ENCODE measurements at places on chromosomes 4 and X.

- no peak for DNase-seq
Observed at GRCh38 chr4:69727926-69728325, 32.5 kb downstream of the SULT1B1 start.

DNA sequence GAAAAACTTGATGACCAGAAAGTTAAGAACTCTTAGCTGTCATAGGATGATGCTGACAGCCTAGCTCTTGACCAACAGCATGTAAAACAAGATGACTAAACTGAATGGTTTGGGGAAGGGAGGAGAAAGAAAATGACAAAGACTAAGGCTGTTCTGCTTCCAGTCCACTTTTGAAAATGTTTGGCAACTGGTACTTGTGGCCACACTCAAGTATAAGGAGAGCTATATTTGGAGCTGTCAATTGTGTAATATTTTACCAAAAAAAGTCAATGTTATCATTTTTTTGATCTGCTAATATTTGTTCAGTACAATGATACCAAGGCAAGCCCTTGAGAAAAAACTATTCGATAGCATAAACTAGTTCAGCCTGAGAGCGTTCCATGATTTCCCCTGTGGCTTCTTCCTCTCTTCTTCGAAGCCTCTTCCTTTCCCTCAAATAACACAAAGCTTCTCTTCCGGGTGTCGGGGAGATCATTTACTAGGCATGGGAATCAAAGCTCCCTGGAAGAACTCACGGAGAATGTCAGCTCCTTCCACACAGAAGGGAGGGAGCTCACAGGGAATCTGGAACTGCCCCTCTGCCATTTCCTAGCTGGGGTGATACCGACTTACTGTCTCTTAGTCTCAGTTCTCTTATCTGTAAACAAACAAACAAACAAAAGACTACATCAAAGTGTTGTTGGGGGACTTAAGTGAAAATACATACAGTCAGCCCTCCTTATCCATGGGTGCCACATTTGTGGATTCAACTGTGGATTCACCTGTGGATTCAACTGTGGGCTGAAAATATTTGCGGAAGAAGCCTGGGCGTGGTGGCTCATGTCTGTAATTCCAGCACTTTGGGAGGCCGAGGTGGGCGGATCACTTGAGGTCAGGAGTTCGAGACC is 82.6 kb downstream of the SCD5 start:
- no peak for DNase-seq

DNA sequence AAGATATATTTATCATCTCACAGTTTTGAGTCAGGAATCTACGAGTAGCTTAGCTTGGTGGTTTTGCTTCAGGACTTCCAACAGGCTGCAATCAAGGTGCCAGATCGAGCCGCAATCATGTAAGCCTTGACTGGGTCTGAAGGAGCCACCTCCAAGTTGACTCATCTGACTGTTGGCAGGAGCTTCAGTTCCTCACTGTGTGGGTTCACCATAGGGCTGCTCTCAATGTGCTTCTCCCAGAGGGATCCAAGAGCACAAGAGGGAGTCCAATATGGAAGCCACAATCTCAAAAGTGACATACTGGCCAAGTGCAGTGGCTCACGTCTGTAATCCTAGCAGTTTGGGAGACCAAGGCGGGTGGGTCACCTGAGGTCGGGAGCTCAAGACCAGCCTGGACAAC is 26.5 kb downstream of the DCHS2 start:
- no peak for DNase-seq

DNA sequence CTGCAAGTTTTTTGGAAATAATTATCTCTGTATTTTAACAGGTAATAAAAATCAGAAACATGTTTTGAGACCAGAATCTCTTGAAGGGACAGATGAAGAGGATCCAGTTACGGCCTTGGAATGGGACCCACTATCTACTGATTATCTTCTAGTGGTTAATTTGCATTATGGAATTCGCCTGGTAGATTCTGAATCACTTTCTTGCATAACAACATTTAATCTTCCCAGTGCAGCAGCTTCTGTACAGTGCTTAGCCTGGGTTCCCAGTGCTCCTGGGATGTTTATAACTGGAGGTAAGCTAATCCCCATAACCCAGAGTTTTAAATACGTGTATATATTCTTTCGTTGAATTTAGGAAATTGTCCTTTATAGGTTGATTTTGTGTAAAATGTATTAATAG is 59.4 kb downstream of the WDR17 start:
- DNase-seq, result no peak

GRCh38 chr4:28225689-28226353 is 1365.2 kb downstream of the STIM2 start:
- DNase-seq, result no peak

- peak; percentile 31 for DNase-seq
Observed at GRCh38 chr4:88697588-88698329, at the start of gene NAP1L5. Gene NAP1L5 (minus strand): TSS chr4:88697829. CDS start chr4:88697754, 75 bp downstream.

- no peak for DNase-seq
Observed at GRCh38 chr4:7199771-7200441, 7.6 kb downstream of the SORCS2 start.

- no peak for DNase-seq
Observed at GRCh38 chr4:180436361-180436760, 1806.8 kb upstream of the TENM3 start.

GRCh38 chr4:36353998-36354397 is 72.6 kb downstream of the DTHD1 start:
- DNase-seq, result no peak

DNA sequence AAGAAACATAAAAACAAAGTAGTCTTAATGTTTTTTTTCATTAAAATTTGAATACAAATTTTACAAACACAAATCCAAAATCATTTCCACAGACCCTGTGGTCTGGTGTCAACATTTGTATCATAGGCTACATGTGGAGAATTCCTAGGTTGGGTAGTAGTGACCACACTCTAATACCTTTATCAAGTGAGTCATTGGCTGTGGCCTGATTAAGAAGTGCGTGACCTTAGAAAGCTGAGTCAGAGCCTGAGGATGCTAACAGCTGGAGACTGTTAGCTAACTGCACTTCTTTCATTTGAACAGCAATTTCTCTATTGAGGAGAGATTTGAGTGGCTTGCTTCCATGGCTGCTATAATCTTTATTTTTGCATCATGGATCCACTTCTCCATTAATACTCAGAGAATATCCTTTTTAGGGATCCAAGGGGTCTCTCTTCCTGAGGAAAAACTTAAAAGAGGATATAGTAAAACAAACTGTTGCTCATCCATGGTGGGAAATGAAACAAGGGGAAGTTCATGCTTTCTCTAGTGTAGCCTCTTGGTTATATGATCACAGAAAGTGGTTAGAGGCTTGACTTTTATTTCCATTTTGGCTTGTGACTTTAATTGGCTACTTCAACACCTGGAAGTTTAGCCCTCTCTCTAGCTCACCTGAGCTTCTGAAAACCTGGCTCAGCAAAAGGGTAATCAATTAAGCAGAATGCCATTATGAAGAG is 335.8 kb downstream of the PABPC4L start:
- no peak for DNase-seq

- no peak for DNase-seq
Observed at GRCh38 chr4:26197018-26197779, 123.6 kb upstream of the RBPJ start.

DNA sequence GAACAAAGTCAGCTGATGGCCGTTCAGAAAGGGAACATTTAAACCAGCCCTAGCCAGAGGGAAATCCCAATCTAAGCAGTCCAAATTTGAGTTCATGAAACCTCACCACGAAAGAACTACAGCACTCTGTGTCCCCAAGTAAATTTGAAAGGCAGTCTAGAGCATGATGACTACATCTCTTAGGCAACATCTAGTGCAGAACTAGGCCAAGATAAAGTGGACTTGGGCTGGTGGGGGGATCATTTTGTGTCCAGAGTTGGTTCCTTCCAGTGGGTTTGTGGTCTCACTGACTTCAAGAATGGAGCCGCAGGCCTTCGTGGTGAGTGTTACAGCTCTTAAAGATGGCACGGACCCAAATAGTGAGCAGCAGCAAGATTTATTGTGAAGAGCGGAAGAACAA is 64.9 kb downstream of the KLHL4 start:
- DNase-seq, result no peak

GRCh38 chr4:81404294-81404693 is 67.4 kb downstream of the RASGEF1B start:
- no peak for DNase-seq

DNA sequence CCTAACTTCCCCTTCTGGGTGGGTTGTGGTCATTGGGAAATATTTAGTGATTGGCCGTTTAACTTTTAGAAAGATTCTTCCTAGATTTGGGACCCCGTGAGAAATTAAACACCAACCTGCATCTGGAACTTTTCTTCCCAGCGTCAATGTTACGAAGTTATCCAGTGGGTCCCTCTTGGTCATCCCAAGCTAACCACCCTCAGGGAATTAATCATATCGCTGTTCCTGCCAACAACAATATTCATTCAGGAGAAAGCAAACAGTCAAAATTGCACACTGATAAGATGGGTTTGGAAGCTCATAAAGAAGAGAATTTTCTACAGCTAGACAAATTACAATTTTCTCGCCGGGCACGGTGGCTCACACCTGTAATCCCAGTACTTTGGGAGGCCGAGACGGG is 121.2 kb upstream of the STX18 start:
- no peak for DNase-seq

GRCh38 chrX:154026136-154027021 is 6.7 kb upstream of the IRAK1 start:
- DNase-seq, result no peak

- no peak for DNase-seq
Observed at GRCh38 chr4:142493255-142494110, 352.6 kb downstream of the INPP4B start.

DNA sequence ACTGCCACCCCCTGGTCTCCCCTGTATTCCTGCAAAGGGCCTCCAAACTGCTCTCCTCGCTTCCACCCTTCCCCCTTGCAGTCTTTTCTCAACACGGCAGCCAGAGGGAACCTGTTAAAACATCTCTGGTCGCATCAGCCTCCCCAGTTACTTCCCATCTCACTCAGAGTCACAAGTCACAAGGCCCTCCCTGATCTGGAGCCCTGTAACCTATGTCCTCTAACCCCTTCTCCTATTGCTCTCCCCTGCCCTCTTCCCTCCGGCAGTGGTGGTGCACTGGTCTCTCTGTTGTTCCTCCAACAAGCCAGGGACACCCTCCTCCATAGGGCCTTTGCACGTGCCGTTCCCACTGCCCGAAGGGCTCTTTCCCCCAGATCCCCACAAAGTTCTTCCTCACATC is 73.2 kb downstream of the SH3KBP1 start:
- DNase-seq, result no peak

DNA sequence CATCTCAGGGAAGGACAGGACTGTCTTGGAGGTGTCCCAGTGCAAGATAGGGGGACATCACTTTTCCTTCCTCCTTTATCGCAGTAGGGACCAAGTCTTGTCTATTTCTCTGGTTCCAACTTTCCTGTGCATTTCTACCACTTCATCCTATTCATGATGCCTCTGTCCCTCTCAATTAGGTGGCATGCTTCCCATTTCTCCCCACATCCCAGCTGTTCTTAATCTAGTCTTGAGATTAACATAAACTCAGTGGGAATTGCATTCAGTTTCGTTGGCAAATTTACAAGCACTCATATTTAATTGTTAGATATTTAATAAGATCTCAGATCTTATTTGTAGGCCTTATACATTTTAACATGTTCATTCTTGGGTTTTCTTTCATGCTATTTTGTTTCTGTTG is 15.7 kb upstream of the ODAM start:
- no peak for DNase-seq

- DNase-seq, result no peak
Observed at GRCh38 chrX:107551546-107551945, 76.8 kb upstream of the PRPS1 start.
